NCI-H187 treated with DMSO at 0.1 percent for 48 hours (cell line): ENCODE measurements at places on chromosomes 12 and 14.
A peak's percentile ranks its signal among the peaks of the same experiment; 100 is the strongest.

DNA sequence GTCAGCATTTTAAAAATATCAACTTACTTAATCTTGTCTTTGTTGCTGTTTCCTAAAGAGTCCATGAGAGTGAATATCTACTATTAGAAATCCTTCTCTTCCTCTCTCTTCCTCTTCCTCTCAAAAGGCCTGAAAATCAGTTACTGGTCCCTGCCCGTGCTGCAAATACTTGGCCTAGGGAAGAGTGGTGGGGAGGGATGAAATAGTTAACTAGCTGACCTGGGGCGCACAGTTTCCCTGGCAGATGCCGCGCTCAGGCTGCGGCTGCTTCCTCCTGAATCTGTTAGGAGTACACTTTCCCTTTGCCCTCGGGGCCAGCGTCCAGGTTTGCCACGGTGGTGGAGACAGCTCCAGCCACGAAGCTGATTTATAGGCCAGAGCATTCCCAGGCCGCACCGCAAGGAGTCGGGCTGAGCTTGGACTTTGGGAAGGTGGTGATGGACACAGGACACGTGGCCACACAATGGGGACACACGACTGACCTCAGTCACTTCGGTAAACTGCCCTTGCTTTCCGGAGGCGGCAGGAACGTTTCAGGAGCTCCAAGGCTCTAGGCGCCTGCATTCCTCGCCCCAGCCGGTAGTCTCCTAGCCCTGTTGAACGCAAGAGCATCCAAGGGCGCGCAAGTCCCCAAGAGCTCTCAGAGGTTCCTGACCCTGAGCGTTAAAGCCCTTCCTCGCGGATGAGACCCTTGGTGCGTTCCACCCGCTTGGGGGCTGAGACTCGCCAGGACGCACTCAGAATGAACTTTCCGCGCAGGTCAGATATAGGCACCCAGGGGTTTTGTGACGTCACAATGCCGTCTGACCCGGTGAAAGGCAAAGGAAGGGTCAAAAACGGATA lies 7.1 kb upstream of the ASCL1 start:
- no peak for DNase-seq

GRCh38 chr12:4943938-4944284 lies 34.2 kb downstream of the KCNA1 start:
- DNase-seq = no peak

- DNase-seq = no peak
Measured at GRCh38 chr12:124082687-124083086, 109.7 kb downstream of the ZNF664 start.

DNA sequence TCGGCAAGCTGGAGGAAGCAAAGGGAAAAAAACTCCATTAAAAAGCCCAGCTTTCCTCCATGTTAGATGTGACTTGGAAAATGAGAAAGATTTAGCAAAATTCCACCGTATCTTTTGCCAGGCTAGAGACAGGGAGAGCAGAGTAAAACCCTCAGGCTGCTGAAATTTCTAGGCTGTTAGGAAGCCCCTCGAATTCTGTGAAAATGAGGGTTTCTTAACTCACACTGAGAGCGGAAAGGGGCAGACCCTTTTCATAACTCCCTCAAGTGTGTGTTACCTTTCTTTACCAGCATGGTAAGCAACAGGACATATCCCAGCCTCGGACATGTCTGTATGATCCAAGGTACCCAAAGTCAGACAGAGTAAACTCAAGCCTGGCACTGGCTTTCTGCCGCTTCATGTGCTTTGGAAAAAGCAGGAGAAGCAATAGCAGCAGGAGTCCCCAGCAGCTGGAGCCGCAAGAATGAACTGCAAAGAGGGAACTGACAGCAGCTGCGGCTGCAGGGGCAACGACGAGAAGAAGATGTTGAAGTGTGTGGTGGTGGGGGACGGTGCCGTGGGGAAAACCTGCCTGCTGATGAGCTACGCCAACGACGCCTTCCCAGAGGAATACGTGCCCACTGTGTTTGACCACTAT lies at the start of gene RHOJ:
TSS of gene RHOJ (plus strand) at position 37 of the 637 bp plus-strand sequence. CDS start at position 464, 427 bp downstream.
- DNase-seq = no peak

DNA sequence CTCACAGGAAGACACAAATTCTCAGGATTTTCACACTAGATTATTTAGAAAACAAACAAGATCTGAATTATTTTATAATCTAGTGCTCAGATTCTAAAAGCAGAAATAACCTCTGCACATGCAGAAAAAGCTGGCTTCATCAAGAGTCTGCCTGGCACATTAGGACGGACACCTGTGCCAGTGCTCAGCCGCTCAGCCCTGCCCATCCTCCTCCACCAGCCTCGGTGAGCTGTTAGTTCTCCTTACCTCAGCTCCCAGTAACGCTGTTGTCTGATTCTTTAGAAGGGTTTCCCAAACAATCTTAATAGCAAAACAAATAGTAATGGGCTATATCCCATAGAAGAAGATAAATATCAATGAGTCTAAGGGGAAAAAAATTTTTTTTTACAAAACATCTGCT lies 27.7 kb downstream of the DUSP16 start:
- DNase-seq = no peak

- no peak for DNase-seq
Measured at GRCh38 chr12:130571089-130571488, 145.0 kb downstream of the RIMBP2 start.

- DNase-seq = no peak
Measured at GRCh38 chr14:101979666-101980065, 15.3 kb downstream of the DYNC1H1 start.

DNA sequence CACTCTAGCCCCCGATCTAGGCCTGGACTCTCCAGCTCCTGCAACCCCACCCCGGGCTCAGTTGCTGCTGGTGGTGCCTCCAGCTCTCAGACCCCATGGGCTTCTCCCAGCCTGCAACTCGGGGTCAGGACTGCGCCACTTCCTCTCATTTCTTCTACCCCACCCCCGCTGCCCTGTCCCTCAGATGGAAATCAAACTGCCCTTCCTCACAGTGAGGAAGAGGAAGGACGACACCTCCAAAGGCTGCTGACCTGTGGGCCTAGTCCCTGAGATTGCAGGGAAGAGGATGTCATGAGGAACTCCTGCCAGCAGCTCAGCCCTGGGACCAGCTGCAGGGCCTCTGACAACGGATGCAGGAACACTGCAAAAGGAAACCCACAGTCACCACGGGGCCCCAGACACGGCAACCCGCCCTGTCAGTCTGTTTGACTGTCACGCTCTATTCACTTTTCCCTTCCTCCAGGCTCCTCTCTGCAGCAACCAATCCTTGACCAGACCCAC lies 29.3 kb upstream of the PNMA1 start:
- DNase-seq = no peak

DNA sequence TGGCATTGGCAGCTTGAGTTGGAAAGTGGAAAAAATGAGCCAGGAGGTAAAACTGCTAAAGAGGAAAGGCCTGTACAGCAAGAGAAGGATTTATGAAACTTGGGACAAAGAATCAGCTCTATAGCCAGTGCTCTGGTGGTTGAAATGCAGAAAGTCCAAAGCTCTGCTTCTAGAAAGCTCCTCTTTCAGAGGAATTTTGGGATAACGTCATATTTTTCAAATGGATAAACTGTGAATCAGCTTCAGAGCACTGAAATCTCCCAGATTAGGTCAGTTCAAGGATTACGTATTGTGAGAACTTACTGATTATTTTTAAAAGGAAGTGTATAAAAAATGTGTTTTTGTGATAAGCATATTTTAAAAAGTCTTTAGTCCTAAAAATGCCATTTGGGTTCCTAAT lies 203.1 kb upstream of the CNOT2 start:
- DNase-seq = no peak

DNA sequence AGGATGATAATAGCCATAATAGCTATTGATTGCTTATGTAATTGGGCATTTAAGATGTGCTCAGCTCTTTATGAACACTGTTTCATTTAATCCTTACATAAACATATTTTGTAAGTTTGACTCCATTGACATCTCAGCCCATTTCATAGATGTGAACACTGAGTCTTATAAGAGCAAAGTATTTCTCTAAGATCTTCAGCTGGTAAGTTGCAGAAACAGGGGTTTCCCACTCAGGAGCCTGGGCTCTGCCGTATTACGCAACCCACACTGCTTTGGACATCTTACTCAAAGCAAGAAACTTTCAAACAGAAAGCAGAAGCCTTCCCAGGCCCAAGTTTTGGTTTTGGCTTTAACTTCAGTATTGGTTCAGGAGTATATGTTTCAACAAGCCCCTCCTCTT lies 705.1 kb downstream of the MED13L start:
- no peak for DNase-seq

GRCh38 chr12:7152818-7153217 lies 22.6 kb downstream of the CLSTN3 start:
- DNase-seq = no peak

- DNase-seq = no peak
Measured at GRCh38 chr12:72491426-72491825, 219.3 kb downstream of the TRHDE start.

- DNase-seq = no peak
Measured at GRCh38 chr14:22726012-22726411, 40.5 kb upstream of the OXA1L start.

DNA sequence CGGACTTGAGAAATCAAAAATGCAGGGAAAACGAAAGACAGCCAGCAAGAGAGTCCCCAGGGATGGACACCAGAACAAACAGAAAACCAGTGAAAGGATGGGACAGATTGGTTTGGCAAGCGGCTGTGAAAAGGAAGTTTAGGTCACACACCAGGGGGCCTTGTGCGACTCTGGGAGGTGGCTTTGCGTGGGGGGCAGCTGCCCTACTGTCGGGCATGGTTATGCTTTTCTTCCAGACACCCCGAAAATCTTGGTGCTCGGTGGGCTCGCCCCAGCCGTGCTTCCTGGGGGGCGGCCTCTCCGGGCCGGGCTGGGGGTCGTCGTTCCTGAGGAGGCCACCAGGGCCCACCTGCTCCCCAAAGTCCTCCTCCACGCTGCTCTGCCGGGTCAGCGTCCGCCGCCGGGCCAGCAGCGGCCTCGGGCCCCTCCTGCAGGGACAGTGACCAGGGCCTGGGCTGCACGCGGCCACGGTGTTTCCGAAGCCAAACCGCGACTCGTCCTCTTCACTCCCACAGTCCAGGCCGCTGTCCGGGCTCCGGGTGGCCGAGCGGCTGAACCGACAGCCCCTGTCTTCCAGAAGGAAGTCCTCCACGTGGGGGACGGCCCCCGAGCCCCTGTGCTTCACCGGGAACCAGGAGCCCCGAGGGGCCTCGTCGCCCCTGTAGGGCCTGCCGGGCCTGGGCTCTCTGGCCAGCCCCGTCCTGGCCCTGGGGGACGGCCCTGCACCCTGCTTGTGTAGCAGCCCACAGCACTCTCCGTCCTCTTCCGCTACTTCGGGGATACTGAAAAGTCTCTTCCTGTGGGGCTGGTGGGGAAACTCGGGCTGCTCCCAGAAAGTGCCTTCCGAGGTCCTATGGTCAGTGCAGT lies 86.5 kb downstream of the PIWIL1 start:
- DNase-seq = no peak

DNA sequence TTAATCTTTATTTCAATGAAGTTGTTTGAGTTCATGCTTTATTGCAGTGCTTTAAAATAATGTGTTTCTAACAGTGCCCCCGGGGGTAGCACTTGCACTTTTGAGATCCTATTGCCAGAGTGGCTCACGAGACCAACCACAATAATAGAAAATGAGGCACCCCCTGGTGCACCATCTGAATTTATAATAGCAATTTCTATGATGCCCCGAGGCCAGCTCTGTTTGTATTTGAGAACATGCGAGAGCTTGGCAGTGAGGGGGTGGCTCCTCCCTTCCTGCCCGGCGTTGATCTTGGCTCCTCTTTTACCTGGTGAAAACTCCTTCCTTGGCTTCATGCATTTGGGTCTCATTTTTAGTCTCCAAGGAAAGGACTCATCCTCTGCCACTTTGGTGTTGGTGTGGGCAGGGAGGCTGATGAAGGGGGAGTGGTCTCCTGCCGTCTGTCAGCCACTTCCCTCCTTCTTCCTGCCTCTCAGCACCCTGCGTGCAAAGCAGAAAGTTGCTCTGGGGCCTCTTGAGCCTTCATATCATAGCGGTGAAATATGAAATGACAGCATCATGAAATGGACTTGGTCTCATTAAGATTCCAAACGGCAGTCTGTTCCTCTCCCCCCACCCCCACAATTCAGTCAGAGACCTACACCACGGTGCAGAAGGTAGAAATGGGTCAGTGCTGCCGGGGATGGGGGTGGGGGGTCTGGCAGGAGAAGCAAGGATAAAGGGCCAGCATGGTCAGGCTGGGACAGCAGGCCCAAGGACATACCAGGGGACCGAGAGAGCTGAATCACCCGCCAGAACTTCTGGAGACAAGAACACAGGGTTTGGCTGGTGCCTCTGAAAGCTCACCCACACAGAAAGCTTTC lies 17.7 kb upstream of the NRXN3 start:
- peak; percentile 71 for DNase-seq

- no peak for DNase-seq
Measured at GRCh38 chr12:112842441-112842840, 50.9 kb downstream of the RPH3A start.

GRCh38 chr12:5586201-5586600 lies 154.3 kb downstream of the NTF3 start:
- no peak for DNase-seq

DNA sequence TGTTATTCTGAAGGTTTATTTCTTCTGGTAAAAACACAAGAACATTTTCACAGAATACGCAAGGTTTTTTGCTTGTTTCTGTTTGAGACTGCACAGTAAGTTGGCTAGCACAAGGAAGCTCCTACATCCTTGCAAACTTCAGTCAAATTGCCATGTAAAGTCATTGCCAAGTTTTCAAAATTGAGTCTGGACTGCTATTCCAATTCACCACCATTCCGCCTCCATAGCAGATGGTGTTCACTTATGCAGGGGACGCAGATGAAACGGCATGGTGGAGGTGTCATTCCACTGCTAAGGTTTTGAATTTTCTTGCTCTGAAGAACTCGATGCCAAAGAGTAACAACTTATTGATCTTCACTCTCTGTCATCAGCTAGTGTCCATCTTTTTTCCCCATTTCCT lies 303.9 kb upstream of the SYT1 start:
- DNase-seq = no peak

DNA sequence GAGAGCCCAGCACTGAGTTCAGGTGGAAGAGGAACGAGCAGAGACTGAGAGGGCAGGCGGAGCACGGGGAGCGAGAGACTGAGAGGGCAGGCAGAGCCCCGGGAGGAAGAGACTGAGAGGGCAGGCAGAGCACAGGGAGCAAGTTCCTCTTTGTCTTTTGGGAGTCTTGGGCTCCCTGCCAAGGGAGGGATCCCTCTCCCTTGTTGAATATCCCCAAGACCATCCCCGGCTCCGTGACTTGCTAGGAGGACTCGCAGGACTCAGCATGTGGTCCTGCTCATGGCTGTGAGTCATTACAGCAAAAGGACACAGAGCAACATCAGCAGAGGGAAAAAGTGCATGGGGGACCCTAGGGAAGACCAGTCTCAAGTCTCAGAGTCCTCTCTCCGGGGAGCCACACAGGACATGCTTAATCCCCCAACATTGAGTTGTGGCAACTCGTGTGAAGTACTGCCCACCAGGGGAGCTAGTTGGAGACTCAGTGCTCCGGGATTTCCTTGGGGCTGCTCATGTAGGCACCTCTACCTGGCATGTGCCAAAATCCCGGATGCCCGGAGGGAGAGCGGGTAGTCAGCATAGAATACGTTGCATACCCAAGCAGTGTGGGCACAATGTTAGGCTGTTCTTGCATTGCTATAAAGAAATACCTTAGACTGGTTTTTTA lies 81.0 kb downstream of the CCDC92 start:
- DNase-seq = no peak
